ENCODE measurements at places on chromosomes 7 and 10.
A peak's percentile ranks its signal among the peaks of the same experiment; 100 is the strongest.

DNA sequence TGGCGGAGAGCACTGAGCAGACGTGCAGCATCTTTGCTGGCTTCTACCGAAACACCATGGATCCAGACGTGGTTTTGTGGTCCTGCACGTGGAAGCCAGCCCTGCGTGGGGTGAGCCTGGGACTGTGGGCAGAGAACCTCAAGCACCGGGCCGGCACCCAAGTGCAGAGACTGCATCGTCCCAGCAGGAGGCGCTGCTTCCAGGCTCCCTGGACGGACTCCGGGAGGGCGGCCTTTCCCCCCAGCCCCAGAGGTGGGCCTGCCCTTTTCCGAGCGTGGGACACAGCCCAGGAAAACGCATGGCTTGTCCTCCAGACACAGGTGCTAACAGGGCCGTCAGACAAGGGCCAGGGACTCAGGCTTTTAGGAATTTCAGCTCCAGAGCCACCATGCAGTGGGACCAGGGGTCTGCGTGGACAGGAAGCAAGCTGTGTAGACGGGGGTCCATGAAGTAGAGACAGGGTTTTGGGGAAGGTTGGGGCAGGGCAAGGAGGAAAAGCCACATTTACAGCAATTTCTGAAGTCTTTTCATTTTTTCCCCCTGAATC, 303.9 kb downstream of the WDR37 start:
- H3K4me1 ChIP-seq = peaks cover 5% of the 10 kb centered on the region
- no peak overlapping the region for H3K27ac ChIP-seq
- DNase-seq = no peak
- no peaks in the 10 kb centered on the region for H3K27me3 ChIP-seq

- peaks cover 3% of the 10 kb centered on the region for H3K4me1 ChIP-seq
- H3K27me3 ChIP-seq = no peaks in the 10 kb centered on the region
- DNase-seq = peak; percentile 37
- H3K36me3 ChIP-seq = no peaks in the 10 kb centered on the region
- no peak overlapping the region for H3K27ac ChIP-seq
These were observed 22.7 kb downstream of the AP5Z1 start for GRCh38 chr7:4797858-4798705.

DNA sequence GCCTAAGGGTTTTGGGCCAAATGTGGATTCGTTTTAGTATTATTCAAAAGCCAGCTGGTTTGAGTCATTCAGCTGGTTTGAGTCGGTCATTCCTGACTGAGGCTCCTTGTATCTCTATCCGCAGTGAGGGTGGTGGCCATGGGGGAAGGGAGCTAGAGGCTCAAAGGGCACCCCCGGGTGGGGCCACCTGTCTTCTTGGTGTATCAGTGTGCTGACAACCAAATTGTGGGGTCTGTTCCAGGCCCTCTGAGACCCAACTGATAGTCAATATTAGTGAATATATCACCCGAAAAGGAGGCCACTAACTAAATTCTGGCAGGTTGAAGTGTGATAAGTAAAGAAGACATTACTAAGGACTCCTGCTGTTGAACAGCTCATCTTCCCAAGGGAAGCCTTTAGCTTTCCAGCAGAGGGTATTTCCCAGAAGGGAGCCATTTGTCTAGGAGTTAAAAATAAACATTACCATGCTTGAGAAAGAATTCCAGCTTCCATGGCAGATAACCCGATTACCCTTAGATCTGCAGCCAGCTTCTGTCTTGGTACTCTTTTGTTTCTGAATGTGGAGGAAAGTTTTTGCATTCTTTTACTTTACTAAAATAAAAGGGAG, 29.9 kb upstream of the DDX50 start:
- no peak for DNase-seq
- H3K4me3 ChIP-seq = no peak overlapping the region
- H3K36me3 ChIP-seq = no peaks in the 10 kb centered on the region
- no peaks in the 10 kb centered on the region for H3K4me1 ChIP-seq
- no peak overlapping the region for H3K27ac ChIP-seq
- H3K27me3 ChIP-seq = no peaks in the 10 kb centered on the region

- H3K4me1 ChIP-seq = no peaks in the 10 kb centered on the region
- no peak for DNase-seq
- H3K36me3 ChIP-seq = no peaks in the 10 kb centered on the region
- H3K4me3 ChIP-seq = no peak overlapping the region
These were observed 57.1 kb downstream of the C10orf143 start for GRCh38 chr10:130053561-130053960.

GRCh38 chr7:101238226-101239182, 902 bp upstream of the CLDN15 start:
- H3K36me3 ChIP-seq = peaks cover 38% of the 10 kb centered on the region
- DNase-seq = no peak
- no peaks in the 10 kb centered on the region for H3K27me3 ChIP-seq

DNA sequence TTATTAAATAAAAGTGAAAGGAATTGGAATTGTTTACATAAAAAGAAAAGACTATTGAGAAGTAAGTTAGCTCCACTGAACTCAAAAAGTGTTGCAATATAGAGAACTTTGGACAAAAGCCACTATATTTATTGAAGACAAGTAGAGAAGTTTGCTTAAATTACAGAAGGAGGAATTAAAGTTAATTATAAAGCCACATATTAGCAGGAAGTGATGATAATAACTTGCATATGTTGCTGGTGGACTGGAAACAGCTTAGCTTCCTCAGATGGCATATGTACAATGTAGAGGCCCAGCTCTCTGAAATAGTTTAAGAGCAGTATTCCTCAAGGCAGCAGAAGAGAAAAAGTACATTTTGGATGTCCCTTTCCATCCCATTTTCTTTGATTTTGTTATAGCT, 400.7 kb downstream of the GATA3 start:
- H3K27ac ChIP-seq = no peak overlapping the region
- no peaks in the 10 kb centered on the region for H3K36me3 ChIP-seq
- H3K27me3 ChIP-seq = no peaks in the 10 kb centered on the region

DNA sequence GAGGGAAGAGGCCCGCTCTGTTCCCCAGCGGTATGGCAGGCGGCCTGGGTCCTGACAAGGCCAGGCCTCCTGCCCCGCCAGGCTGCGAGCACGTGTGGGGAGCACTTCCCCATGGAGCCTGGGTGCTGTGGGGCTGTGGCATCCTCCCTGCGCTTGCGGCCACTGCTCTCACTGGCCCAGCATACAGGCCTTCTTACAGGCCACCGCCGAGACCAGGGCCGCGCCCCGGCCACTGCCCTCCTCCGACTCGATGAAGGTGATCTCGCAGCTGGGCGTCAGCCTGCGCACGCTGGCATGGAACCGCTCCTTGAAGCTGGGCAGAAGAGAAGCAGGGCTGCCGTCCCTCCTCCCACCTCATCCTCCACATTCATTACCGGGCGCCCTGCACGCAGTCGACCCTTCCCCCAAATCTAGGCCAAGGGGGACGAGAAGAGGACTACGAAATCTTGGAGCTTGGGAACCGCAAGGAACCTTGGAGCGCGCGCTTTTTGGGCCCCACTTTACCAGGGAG, 3.9 kb upstream of the MYL7 start:
- no peaks in the 10 kb centered on the region for H3K36me3 ChIP-seq
- DNase-seq = no peak
- H3K4me1 ChIP-seq = peaks cover 7% of the 10 kb centered on the region
- H3K27me3 ChIP-seq = no peaks in the 10 kb centered on the region
- H3K4me3 ChIP-seq = peak overlapping the region; percentile 42
- H3K27ac ChIP-seq = no peak overlapping the region

DNA sequence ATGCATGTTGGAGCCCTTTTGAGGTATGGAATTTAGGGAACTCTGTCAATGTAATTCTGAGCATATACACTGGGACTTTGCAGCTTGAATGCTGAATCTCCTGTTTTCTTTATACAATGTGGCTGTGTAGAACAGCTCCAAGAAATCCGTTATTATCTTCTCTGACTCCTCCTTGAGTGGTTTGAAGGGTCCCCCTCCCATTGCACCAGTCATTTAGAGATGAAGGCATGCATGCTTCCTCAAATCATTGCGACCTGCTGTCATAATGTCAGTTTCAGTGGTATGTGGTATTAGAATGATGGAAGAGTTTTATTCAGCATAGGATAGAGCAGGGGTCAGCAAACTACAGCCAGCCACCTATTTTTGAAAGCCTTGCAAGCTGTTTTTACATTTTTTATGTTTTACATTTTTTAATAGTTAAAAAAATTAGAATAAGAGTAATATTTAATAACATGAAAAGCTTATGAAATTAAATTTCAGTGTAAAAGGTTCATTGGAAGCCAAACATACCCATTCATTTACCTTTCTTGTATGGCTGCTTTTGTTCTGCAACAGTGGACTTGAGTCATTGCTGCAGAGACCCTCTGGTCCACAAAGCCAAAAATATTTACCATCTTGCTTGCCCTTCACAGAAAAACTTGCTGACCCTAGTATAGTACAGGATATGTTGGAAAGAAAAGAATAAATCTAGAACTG, 8.1 kb downstream of the STK17A start:
- no peak for DNase-seq
- peaks cover 3% of the 10 kb centered on the region for H3K36me3 ChIP-seq
- H3K27ac ChIP-seq = peak overlapping the region; percentile 35
- H3K4me3 ChIP-seq = no peak overlapping the region
- peaks cover 66% of the 10 kb centered on the region for H3K4me1 ChIP-seq
- H3K27me3 ChIP-seq = no peaks in the 10 kb centered on the region

DNA sequence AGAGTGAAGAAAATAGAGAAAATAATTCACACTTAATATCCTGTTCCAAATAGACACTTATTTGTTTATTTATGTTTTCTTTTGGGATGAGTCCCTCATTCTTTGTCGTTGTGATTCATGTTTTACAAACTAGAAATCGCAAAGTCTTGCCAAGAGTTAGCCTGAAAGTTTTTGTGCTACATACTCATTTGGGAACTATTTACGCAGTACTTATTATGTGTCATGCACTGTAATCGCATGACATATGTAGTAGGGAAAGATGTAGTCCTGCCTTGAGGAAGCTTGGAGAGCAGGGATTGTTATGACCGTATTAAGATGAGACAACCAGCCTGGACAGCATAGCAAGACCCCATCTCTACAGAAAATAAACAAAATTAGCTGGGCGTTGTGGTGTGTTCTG, 189.3 kb downstream of the ABCA13 start:
- DNase-seq = no peak
- no peaks in the 10 kb centered on the region for H3K27me3 ChIP-seq
- H3K4me3 ChIP-seq = no peak overlapping the region

- H3K4me1 ChIP-seq = no peaks in the 10 kb centered on the region
- H3K27ac ChIP-seq = no peak overlapping the region
- no peaks in the 10 kb centered on the region for H3K27me3 ChIP-seq
- no peak overlapping the region for H3K4me3 ChIP-seq
- no peaks in the 10 kb centered on the region for H3K36me3 ChIP-seq
- DNase-seq = no peak
These were observed 21.6 kb upstream of the WASL start for GRCh38 chr7:123770378-123770777.

DNA sequence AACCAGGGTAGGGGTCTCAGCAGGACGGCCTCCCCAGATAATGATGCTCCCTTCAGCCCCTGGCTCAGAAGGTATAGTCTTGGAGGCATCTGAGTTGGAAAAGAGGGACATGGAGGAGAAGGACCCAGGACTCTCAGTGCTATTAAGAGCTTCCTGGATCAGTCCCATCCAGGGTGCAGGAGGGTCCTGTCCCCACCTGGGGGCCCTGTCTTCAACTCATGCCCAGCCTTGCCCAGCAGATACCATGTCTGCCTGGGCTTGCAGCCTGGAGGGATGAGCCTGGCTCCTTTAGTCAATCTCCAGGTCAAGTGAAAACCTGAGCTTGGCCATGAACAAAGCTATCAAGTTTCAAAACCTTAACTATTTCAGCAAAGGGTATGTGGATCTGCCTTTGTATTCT, 67.6 kb downstream of the PRTFDC1 start:
- H3K36me3 ChIP-seq = no peaks in the 10 kb centered on the region
- H3K4me3 ChIP-seq = no peak overlapping the region
- no peak overlapping the region for H3K27ac ChIP-seq

DNA sequence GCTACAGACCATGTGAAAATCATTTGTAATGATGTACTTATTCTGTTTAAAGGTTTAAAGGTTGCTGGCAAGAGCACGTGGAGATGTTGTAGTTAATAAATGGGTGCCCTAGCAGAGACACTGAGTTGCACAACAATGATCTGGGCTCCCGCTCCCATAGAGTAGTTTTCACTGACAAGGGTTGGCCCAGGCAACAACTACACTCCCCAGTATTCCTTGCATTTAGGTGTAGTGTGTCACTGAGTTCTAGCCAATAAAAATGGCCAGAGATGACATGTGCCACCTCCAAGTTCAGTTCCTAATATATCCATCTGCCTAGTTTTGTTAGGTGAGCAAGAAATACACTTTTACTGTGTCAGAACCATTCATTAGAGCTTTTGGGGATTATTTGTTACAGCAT, 392.1 kb upstream of the MTPN start:
- H3K4me1 ChIP-seq = no peaks in the 10 kb centered on the region
- H3K27ac ChIP-seq = no peak overlapping the region
- no peaks in the 10 kb centered on the region for H3K27me3 ChIP-seq
- no peak overlapping the region for H3K4me3 ChIP-seq

DNA sequence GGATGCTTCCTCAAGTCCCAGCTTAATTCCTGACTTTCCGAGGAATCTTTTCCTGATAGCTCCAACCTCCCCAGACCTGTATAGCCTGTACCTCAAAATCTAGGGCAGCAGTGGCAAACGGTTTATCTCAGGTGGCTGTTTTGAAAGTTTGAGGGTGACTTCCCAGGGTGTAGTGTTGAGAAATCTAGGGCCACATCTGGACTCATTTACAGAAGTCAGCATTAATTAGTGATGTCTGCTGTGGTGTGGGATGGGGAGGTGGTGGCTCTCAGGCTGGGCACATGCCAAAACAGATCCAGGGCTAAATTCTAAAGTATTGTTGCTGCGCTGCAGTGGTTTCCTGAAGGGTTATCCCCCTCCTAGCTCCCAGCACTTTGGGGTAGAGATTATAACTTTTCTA, 38.0 kb downstream of the UNC5B start:
- H3K4me1 ChIP-seq = no peaks in the 10 kb centered on the region
- H3K27me3 ChIP-seq = no peaks in the 10 kb centered on the region
- H3K27ac ChIP-seq = no peak overlapping the region

DNA sequence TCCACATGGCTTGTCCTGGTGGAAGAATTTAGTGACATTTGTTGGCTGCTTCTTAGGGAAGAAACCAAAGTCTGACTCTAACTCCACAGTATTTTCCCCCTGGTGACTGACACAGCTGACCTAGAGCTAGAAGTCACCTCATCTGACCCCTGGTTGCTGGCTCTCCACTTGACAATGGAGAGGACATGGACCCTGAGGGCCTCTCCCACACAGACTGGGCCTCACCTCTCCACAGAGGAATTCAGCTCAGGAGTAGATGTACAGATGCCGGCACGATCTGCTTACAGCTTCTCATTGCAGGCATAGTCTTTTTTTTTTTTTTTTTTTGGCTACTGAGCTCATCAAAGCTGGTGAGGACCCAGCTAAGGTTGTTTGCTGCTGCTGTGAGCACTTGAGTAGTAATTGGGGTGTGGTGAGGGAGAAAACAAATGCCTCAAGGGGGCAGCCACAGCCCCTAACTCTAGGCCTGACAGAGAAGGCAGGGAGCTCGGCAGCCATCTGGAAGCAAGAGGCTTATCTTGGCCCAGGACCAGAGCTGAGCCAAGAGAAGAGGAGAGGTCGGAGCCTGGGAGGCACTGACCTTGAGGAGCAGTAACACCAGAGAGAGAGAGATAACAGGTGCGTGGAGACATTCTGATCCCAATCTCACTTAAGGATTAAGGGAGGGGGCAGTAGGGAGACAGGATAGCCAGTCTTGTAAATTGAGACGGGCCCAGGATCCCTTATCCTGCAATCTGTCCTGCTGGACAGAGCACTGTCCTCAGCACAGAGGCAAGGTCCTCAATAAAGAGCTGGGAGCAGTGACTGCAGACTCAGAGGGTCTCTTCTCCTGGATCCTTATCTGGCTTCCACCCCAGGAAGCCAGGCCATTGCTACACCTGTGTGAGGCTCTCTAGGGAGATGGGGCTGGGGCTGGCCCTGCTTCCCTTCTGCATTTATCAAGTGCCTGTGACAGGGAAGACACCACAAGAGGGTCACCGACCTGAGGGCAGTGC, 9.4 kb downstream of the PRSS58 start:
- no peaks in the 10 kb centered on the region for H3K27me3 ChIP-seq
- no peaks in the 10 kb centered on the region for H3K36me3 ChIP-seq
- H3K4me3 ChIP-seq = no peak overlapping the region

Data from effector memory CD4-positive, alpha-beta T cell (primary cell).